ENCODE measurements at places on chromosomes 5 and 9. TPM values are rescaled to one million over a fixed set of nuclear protein-coding genes. Genes with fewer than 3 reads are reported as not detected.

The ANKRD31 gene
- 3.7 TPM for total RNA-seq

The KCNN2 gene
- 15.3 TPM for total RNA-seq

The SLC27A6 gene
- 25.3 TPM for total RNA-seq

The ARAP3 gene
- total RNA-seq: 4.0 TPM

The GHR gene
- 11.8 TPM for total RNA-seq

The PIP5K1B gene
- total RNA-seq: 38.3 TPM

The C5orf15 gene
- 71.8 TPM for total RNA-seq

The RASA1 gene
- total RNA-seq: 36.8 TPM

The RORB gene
- 1.4 TPM for total RNA-seq

The MELK gene
- 21.0 TPM for total RNA-seq

The PCDHAC2 gene
- 6.8 TPM for total RNA-seq

The CCL27 gene
- total RNA-seq: not detected

DNA sequence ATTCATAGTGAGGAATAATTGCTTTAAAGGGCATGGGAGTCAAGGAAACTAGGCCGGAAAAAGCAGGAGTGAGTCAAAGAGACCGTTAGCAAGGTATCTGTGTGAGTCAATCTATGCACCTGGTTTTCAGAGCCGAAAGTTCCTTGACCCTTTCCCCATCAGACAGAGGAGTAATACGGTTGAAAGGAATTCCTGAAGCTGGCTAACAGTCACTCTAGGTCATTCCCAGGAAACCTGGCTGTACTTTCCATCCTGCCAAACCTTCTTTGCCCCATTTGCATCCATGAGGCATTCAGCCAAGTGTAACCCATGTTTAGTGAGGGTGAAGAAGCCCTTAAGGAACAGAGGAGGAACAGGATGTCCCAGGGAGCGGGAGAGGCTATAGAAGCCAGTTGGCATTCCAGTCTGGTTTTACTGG lies 16.2 kb downstream of the RBM18 start:
- peak; percentile 72 for DNase-seq

- no peak for DNase-seq
These were observed 360 bp upstream of the ZCCHC10 start for GRCh38 chr5:133026664-133027153.

DNA sequence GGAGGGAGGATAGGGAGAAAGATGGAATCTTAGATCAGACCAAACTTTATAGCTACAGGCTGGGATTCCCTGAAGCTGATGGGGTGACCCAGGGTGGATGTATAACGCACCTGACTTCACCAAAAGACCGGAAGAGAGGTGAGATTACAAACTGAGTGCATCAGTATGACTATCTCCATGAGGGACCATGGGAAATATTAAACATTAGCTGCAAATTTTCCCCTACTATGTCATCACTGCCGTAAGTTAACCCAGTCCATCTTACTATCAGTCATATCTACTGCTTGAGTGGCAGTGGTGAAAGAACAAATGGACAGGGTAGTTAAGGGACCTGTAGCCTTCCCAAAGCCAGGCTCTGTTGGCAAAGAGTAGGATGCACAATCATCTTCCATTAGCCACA lies 368.3 kb downstream of the EFNA5 start:
- no peak for DNase-seq

DNA sequence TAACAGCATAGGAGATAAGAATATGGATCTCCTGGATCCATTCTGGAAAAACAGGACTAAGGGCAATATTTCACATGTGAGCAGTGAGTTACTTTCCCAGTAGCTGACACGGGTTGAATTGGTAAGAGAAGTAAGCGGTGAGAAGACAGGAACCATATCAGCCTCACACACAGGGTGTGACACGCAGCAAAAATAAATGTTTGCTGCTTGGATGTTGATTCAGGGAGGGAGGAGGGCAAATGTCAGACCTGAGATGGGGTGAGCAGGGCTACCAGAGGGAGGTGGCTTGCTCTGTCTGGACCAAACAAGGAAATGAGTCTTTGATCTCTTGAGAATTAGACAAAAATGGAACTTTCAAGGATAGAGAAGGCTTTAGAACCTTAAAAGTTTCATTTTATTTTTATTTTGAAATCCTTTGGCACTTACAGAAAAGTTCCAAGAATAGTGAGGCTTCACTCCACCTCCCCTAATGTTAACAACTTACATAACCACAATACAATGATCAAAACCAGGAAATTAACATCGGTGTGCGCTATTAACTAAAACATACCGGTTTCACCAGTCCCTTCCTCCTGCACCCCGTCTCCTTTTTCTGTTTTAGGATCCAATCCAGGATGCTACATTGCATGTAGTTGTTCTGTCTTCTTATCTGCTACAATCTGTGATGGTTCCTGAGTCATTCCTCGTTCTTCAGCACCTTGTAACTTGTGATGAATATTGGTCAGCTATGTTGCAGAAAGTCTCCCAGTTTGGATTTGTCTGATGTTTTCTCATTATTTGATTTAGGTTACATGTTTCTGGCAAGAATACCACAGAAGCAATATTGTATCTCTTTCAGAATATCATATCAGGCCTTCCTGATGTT lies 20.5 kb upstream of the ARHGEF28 start:
- DNase-seq: peak; percentile 6

DNA sequence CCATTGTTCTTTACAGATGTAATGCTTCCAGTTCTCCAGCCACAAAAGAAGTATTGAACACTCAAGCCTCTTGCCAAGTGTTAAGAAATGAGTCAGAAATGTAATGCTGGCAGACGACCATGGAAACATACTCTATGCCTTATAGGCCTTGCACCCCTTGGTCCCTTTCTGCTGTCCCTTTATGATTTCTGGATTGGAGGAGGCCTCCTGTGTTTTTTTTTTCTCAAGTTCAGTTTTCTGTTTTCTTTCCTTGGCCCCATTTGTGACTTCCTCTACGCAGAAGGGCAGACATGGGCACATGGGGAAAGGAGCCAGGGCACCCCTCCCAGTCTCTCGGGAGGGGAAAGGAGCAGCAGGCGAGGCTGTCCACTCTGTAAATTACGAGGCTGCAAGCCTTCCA lies 53.4 kb downstream of the SNX18 start:
- DNase-seq: no peak

DNA sequence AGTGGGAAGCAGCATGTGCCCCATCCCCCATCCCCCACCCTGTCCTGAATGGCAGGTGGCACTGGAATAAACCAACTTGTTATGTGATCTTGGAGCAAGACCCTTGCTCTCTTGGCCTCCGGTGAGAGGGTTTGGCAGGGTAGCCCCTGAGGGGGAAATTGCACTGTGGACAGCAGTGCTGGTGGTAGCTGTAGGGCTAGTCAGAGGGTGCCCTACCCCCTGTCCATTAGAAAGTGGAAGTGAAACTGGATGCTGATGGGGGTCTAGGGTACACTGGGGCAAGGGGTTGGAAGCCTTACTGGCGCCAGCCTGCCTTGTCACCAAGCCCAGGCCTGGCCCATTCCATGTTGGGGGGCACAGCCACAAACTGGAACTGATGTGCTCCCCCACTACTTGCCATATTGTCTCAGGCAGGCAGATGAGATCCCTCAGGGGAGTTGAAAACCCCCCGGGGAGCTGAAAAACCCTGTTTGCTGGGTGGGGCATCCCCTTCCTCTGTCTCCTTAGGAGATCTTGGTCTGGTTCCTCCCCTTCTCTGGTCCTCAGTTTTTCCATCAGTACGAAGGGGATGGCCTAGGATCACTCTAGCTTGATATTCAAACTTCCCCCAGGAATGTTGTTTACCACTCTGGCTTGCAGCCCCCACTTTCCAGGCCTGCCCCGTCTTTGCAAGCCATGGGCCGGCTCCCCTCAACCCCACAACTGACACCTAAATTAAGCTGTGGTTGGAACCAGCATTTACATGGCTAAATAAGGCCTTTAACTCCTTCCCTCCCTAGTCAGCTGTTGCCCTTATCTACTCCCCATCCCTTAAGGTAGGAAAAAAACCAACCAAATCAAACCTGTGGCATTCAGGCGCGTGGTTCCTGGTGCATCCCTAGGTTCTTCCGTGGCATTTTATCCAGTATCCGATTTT lies 14.4 kb upstream of the SYNPO start:
- no peak for DNase-seq

DNA sequence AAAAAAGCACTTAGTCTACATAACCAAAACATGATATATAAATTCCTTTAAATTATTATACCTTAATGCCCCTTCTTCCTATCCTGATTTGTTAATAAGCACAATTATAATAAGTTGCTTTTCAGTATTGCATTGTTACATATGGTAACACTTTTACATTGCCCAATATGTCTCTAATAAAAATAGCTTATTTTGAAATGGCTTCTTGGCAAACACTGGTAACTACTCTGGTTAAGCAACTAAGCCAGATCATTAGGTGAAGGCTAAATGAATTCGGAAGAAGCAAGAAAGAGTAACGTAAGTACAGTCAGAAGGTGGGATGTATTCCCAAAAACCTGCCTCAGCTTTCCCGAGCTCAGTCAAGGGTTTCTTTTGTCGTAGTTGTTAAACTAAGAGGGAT lies 85.3 kb downstream of the TTC39B start:
- DNase-seq: no peak

GRCh38 chr5:169980418-169981053 lies at the start of gene INSYN2B:
INSYN2B (minus strand) TSS chr5:169980495; CDS start chr5:169883898, 96,597 bp downstream.
- peak; percentile 71 for DNase-seq

GRCh38 chr9:88952086-88952615 lies 39.1 kb upstream of the S1PR3 start:
- no peak for DNase-seq

- DNase-seq: no peak
These were observed 3.2 kb downstream of the WDR5 start for GRCh38 chr9:134139081-134139480.

- DNase-seq: no peak
These were observed 70.7 kb downstream of the RFK start for GRCh38 chr9:76323490-76323889.

GRCh38 chr9:84393266-84393950 lies 52.9 kb upstream of the SLC28A3 start:
- DNase-seq: no peak

DNA sequence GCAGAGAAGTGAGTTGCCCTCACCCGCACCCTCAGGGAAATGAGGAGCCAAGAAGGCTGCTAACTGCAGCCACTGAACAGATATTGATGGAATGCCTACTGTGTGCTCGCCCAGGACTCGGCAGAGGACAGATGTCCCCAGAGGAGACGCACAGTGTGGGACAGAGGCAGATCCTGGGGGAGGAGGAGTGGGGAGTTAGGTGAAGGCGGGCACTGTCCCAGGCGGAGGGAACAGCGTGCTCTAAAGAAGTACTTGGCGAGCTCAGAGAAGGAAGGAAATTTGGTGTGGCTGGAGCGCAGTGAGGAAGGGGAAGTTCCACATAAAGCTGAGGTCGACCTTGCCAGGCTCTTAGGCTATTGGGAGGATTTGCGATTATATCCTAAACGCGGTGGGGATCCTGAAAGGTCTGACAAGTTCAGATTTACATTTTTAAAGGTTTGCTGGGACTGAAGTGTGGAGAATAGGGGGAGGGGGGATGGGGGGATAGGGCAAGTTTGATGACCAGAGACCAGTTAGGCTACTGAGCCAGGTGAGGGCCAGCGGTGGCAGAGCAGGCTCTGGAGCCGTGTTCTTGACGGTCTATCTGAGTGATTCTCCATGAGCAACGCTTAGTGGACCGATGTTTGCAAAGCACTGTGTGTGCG lies 23.6 kb upstream of the CERCAM start:
- DNase-seq: peak; percentile 22

GRCh38 chr9:96219026-96219899 lies 82.7 kb downstream of the HSD17B3 start:
- no peak for DNase-seq

- peak; percentile 53 for DNase-seq
These were observed at the start of gene FSTL4 for GRCh38 chr5:133612249-133612860. FSTL4 (minus strand) TSS chr5:133612541.

GRCh38 chr5:43037636-43038495 lies 2.3 kb downstream of the ANXA2R start:
- no peak for DNase-seq

DNA sequence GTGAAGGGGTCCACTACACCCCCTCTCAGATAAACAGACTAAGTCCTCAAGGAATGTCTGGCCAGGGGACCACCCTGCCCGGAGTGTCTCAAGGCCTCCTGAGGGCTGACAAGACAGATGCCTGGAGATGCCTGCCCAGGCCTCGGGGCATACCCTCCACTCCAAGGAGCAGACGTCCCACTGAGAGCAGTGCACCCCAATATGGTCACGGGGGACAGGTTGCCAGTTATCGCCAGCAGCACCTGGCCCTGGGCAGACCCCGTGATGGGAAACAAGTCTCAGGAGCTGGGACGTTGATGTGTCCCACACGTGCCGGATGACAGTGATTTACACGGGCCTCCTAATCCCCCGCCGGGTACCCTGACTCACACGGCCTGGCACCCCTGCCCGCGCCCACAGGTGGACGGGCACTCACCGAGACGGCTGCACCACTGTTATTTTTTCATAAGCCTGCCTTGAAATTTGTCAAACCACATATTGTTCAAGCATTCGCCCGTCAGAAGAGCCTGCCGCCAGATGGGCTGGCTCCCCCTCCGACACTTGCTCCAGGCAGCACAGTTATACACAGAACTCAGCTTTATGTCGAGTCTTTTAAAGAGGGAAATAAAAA lies 43.9 kb downstream of the BARX1 start:
- DNase-seq: no peak

- DNase-seq: no peak
These were observed 2384.8 kb upstream of the ACO1 start for GRCh38 chr9:29999645-30000044.

- DNase-seq: no peak
These were observed 135.6 kb downstream of the ZNF354C start for GRCh38 chr5:179195561-179196404.

GRCh38 chr5:101897914-101898313 lies 398.2 kb downstream of the SLCO4C1 start:
- DNase-seq: no peak

GRCh38 chr5:172624083-172624995 lies 16.7 kb upstream of the NEURL1B start:
- no peak for DNase-seq
